ENCODE measurements at places on chromosomes 13 and 19.

DNA sequence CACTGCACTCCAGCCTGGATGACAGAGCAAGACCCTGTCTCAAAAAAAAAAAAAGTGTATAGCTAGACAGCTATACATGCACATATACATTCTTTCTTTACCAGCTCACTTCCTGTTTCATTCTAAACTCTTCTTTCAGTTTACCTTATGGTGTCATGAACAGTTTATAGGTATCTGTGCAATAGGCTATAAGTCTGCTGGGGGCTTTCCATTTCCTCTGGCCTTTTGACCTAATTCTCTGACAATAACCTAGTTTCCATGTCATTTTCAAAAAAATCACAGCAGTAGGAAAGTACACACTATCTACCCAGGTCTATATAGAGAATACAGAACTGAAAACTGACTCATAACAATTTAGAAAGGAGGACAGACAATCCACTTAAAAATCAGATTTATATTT is 24.4 kb upstream of the URAD start:
- no peak for DNase-seq

- peak; percentile 57 for DNase-seq
Measured at GRCh38 chr19:3056417-3057088, 5.7 kb downstream of the TLE5 start.

- peak; percentile 76 for DNase-seq
Measured at GRCh38 chr19:50394017-50394416, 9.9 kb downstream of the POLD1 start.

- no peak for DNase-seq
Measured at GRCh38 chr13:108377646-108378206, 108.2 kb downstream of the TNFSF13B start.

DNA sequence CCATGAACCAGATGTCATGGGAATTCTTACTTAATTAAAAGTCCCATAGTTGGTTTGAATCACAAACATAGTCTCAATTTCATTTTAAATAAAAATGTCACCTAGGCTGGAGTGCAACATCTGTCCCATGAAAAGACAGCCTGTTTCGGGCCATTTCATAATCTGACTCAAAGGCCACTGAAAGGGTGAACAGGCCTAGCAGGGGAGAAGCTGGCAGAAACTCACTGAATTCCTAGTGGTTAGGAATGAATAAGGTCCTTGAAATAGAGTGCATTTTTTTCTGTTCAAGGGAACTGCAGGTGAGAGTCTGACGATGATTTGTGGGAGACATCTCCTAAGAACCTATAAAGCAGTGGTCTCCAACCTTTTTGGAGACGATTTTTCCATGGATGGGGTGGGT is 44.0 kb upstream of the PCCA start:
- DNase-seq: no peak

- peak; percentile 79 for DNase-seq
Measured at GRCh38 chr13:39942552-39943273, 287.3 kb downstream of the COG6 start.

DNA sequence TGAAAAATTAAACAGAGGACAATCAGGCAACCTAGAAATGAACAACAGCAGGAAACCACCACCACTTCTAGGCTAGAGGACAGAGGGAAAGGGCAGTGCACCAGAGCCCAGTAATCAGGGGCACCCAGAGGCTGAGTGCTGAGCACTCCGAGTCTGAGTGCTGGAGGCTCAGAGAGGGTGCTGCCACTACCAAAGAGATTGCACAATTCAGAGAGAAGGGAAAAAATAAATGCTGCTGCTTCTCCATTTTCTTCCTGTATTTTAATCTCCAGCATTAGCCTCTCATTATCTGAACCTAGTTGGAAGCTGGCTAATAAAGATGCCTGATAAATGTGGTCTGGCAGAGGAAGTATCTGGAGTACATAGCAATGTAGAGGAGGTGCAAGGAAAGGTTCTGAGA is 11.8 kb upstream of the ZNF175 start:
- no peak for DNase-seq

DNA sequence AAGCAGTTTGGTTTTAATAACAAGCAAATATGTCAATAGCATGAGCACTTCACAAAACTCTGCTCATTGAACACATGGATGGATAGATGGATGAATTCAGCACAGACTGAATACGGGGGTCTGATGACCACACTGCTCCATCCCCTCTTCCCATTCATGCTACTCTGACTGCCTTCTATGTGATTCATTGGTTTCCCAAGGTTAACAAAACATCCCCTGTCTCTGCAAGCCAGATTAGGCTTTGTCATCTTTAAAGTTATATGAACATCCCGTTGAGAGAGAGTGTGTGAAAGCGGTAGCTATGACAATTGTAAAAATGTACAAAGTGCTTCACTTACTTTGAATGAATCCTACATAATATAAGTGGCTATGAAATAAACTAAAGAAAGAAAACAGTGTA is 252.5 kb downstream of the OXGR1 start:
- no peak for DNase-seq

Measured in testis (tissue), 5 donors.